ENCODE measurements at places on chromosomes 2 and 18. TPM values are rescaled to one million over a fixed set of nuclear protein-coding genes. Genes with fewer than 3 reads are reported as not detected.

The CNTNAP5 gene
- total RNA-seq = not detected

The GPR45 gene
- total RNA-seq = not detected

The DIPK1C gene
- total RNA-seq = not detected

The RAX gene
- total RNA-seq = not detected

The SPATA3 gene
- total RNA-seq = not detected

The LYPD1 gene
- 14.4 TPM for total RNA-seq

The GALNT3 gene
- total RNA-seq = not detected

The VSNL1 gene
- total RNA-seq = not detected

The MC4R gene
- total RNA-seq = not detected

The CYP27A1 gene
- 0.32 TPM for total RNA-seq

The MPPE1 gene
- total RNA-seq = 18.3 TPM

The DCC gene
- not detected for total RNA-seq

The IRS1 gene
- 15.2 TPM for total RNA-seq

Measured in A549 treated with GW870086 at 1 μM for 4 hours (cell line).